ENCODE measurements at places on chromosomes 6 and 20.

- DNase-seq = no peak
Measured at GRCh38 chr6:122845916-122846612, 57.0 kb downstream of the SMPDL3A start.

GRCh38 chr6:21992178-21992967 is 304.5 kb downstream of the PRL start:
- DNase-seq = no peak

- DNase-seq = no peak
Measured at GRCh38 chr20:56428410-56428809, 16.4 kb downstream of the CASS4 start.

GRCh38 chr6:168035098-168035660 is 37.7 kb downstream of the KIF25 start:
- DNase-seq = no peak

Data from stimulated activated CD8-positive, alpha-beta memory T cell treated with anti-CD3 and anti-CD28 coated beads, Interleukin-7, amount 100 ng/mL, for 24 hours (primary cell).